Activated T-cell treated with anti-CD3 and anti-CD28 coated beads, Interleukin-2, amount 50 U/mL, for 1 hour (primary cell): ENCODE measurements at places on chromosomes 11 and 22.

DNA sequence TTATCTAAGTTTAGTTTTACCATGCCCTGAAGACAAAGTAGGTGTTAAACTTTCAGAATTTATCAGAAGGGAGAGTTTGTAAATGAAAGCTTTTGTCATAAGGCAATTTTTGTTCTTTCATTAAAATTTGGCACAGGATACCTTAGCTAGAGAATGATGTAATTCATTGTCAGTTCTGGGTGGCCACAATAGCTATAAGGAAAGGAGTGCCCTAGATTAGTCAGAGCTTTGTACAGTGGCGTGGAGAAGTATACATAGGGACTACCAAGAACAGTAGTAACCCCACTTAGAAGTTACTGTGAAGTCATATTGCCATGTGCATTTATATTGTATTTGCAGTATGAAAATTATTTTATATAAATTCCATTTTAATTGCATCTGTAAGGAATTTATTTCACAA, 126.3 kb upstream of the CARD18 start:
- DNase-seq, result no peak

GRCh38 chr11:92264350-92264749, 39.7 kb downstream of the FAT3 start:
- DNase-seq, result no peak

GRCh38 chr22:49992921-49993648, 19.5 kb downstream of the IL17REL start:
- peak; percentile 74 for DNase-seq

GRCh38 chr22:49278340-49278739, 549.3 kb downstream of the BRD1 start:
- no peak for DNase-seq

DNA sequence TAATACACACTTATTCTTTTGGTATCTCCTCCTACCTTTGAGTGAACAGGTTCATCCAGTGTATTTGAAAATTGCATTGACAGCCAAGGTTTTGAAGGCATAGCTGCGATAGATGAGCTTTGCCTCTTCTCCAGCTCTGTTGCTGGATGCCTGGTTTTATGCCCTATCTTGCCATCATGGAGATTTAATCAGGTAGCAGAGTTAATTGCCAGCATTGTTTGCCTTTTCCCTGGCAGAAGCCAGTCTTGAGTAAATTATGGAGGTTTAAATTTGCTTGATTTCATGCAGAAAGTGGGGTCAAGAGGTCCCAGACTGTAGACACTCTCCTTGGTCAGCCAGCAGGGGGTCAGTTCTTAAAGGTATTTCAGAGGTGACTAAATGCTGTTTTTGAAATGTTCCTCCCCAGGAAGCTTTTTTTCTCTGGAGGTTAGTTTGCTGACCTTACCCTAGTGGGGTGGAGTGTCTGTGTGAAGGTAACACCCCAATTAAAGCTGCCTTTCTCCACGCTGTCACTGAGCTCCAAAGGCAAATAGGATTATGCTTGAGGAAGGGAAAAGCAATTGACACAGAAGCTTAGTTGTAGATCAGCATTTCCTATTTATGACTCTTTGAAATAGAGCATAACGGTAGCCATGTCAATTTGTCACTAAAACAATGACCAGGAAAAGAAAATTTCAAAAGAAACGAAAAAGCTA, 96.0 kb downstream of the EXT2 start:
- no peak for DNase-seq

DNA sequence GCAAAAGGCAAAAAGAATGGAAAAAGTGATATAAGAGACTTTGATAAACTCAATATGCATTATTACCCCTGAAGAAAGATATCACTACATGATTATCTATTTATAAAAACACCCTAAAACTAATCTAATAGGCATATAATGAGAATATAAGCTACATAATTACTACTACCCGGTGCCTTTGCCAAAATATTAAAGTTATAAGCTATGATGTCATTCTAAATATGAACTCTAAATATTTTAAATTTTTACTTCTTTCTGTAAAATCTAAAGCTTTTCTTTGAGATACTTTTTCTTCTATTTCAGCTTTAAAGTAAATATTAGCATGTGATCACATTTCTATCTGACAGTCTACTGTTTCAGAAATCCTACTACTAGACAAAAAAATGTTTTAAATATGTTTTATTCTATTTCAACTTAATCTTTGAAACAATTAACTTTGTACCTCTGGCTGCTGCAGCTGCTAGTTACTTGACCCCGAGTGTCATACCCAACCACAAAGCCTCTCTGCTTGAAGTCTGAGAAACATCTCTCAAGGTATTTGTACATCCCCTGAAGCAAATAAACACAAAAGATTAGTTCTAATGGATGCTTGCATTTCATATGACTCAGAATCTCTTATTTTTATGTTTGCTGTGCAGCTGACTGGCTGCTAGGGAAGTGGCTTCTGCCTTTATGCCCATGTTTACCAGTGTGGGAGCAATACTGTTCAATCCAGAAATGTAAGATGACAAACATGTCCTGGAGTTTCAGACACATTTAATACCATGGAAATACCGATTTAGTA, 26.8 kb downstream of the PGM2L1 start:
- DNase-seq, result no peak

GRCh38 chr11:134572741-134573675, 161.0 kb upstream of the B3GAT1 start:
- no peak for DNase-seq

- no peak for DNase-seq
Measured at GRCh38 chr11:119782006-119782738, 53.2 kb upstream of the NECTIN1 start.

DNA sequence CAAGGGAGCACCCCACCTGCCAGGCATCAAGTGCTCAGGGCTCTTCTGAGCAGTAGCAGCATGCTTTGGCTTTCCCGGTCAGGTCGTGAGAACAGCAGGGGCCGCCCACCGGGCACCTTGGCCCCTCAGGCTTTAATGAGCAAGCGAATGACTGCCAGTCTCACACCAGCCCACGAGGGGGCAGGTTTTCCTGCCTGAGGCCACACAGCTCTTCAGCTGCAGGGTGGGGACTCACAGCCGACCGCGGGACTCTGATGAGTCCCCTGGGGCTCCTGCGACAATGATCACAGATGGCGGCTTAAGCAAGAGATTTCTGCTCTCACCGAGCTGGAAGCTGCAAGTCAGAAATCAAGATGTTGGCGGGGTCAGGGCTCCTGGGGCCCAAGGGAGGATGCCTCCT, 14.3 kb upstream of the FGF19 start:
- no peak for DNase-seq

GRCh38 chr11:22703591-22703990, 37.2 kb downstream of the GAS2 start:
- no peak for DNase-seq

GRCh38 chr22:48894804-48895250, 932.8 kb downstream of the BRD1 start:
- DNase-seq, result no peak

DNA sequence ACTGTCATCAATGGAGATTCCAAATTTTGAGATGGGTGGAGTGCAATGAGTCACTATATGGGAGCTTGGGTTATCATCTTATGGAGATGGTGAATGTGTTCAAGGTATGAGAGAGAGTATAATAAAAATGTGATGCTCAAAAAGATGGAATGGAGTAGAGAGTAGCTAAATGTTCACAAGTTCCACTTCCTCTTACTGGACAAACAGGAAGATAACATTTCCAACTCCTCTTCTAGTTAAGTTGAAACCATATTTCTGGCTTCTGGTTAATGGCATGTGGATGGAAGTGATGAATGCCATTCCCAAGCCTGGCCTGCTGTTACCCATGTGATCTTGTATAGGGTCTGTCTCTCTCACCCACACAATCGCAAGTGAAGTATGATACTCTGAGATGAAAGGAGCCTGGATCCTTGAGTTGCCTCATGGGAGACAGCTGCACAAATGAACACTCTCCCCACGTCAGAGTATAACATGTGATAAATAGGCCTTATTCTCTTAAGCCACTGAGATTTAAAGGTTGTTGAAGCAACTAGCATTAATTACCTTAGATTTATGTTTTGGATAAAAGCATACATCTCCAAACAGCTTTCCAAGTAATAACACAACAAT, 111.0 kb downstream of the RAB38 start:
- DNase-seq, result no peak

- no peak for DNase-seq
Measured at GRCh38 chr11:57131080-57131790, 50.5 kb upstream of the LRRC55 start.

DNA sequence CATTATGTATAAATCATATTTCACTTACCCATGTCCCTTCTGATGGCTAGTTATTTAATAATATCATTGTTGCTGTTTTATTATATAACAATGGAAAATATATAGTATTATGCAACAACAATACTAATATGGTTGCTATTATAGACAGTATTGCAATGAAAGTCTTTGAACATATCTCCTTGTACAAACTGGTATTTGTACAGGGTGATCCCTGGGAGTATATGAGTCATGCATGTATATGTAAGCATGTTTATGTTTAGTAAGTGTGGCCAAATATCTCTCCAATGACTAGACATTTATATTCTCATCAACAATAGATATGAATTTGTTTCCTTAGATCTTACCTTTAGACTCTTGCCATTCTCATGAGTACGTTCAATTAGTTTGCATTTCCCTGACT, 55.9 kb downstream of the KCNC1 start:
- no peak for DNase-seq

DNA sequence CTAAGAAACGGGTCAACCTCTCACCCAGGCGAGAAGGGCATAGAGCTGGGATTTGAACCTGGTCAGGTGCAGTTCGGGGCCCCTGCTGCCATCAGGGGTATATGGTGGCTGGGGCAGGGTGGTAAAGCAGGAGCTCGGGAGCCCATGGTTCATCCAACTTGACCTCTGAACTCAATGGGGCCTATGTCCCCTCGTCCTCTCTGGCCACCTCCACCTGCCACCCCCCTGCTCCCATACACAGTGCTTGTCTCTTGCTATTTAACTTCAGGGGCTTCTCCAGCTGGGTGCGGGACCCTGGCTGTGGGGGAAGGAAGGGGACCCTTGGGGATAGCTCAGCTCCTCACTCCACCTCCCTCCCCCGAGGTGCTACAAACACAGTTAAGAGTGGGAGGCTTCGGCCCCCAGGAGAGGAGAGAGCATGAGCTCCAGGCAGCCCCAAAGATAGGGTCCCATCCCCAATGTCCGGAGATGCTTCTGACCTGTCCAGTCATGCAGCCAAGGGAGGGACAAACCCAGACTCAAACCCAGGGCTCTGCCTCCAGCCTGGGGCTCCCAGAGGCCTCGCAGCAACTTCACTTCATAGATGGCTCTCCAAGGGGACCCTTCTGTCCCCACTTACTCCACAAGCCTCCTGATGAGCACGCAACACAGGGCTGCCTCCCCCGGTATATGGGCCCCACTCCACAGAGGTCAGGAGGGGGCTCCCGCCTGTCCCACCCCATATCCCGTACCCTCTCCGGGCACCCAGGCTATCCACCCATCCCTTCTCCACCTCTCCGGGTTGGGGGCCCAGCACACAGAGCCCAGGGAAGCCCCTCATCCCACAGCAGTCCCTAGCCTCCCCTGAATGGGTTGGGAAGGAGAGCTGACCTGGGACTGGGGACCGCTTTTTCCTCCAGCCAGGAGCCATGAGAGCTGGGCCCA, 712 bp downstream of the IL2RB start:
- peak; percentile 40 for DNase-seq

GRCh38 chr22:40898850-40899357, 37.0 kb upstream of the DNAJB7 start:
- no peak for DNase-seq

DNA sequence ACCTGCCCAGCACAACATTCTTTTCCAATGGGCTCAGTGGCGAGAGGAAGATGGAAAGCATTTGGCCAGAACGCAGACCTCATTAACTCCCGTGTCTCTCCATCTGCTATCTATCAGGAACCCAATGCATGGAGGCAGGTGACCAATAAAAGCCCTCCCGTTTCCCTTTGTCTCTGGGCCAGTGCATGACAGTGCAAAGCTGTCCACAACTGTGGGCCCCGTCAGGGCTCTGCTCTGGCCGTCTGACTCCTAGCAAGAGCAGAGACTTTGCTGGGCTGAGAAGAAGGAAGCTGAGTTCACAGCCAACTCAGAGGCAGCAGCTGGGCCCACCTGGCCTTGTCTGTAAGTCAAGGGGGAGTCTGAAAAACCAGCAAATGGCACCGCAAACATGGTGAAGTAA, 177.8 kb downstream of the TENM4 start:
- no peak for DNase-seq

DNA sequence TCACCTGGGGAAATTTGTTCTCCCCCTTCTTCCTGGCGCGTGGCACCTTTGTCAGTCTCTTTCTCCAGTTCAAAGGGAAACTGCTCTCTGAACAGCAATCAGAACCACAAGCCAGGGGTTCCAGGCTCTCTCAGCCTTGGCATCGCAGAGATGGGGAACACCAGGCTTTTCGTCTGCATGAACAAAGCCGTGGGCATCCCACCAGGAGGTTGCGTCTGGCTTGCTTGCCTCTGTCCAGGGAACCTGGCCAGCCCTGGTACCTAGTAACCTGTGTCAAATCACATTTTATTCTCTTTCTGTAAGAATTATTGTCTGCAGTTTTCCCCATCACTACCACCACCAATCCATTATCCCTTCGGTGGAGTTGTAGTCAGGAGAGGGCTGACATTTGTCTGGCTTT, 107.0 kb downstream of the WNT7B start:
- DNase-seq, result no peak

GRCh38 chr11:38323961-38324761, 1726.1 kb upstream of the RAG2 start:
- DNase-seq, result no peak

GRCh38 chr22:43470253-43470652, 58.4 kb downstream of the MPPED1 start:
- DNase-seq, result no peak

DNA sequence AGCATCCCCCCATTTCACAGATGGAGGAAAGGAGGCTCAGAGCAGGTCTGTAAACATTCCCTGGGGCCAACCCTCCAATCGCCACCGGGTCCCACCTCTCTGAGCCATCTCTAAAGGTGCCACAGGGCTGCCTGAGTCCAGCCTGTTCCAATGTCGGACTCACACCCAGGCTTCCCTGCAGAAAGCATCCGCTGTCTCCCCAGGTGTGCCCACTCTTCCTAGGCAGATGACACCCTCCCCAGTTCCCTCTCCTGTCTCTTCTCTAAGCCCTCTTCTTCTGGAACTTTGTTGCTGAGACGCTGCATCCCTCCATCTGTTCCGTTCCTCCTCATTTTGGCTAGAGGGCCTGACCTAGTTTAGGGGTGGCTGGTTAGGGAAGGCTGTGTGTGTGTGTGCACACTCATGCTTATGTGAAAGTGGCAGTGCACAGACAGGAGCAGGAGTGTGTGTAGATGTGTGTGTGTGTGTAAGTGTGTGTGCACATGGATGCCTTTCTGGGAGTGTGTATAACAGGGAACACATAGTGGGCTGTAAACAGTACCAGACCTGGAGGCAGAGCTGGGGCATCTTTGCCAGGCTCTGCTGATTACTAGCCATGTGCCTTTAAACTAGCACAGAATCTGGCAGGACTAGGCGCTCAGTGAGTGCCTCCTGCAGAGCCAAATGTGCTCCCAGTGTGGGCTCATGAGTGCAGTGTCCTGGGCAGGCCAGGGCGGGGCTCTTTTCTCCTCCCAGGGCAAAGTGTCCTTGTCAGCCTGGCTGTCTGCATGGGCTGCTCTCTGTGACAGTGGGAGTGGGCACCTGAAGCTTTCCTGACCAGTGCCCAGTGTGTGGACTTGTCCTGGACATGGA, 77.3 kb upstream of the NECTIN1 start:
- DNase-seq, result no peak

GRCh38 chr11:78801161-78801884, 226.7 kb upstream of the NARS2 start:
- no peak for DNase-seq
